CD4-positive, alpha-beta T cell treated with Interleukin-17A for 1 hour (primary cell): ENCODE measurements at places on chromosomes 13 and 19.
A peak's percentile ranks its signal among the peaks of the same experiment; 100 is the strongest.

- DNase-seq, result peak; percentile 67
Measured at GRCh38 chr13:74134777-74135325, 647 bp upstream of the KLF12 start.

DNA sequence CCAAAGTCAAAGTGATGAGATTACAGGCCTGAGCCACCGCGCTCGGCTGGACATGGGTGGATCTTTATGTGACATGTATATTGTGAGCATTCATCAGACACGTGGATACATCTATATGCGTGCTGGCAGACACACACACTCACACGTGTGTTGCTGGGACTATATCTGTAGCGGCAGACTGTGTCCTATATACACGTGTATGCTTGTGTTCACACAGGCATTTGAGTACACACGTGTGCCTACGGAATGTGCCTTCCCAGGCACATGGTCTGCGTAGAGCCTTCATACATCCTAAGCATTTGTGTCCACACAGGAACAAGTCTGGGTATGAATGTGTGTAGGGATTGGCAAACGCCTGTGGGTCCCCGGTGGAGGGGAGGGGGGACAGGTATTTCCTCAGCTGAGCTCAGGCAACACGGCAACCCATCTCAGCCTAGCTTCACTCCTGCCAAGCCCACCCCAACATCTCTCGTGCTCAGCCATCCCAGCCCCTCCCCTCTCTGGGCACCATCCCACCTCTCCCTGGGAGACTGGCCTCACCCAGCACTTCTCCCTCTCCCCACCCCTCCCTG is 2.6 kb downstream of the UNC13A start:
- no peak for DNase-seq

DNA sequence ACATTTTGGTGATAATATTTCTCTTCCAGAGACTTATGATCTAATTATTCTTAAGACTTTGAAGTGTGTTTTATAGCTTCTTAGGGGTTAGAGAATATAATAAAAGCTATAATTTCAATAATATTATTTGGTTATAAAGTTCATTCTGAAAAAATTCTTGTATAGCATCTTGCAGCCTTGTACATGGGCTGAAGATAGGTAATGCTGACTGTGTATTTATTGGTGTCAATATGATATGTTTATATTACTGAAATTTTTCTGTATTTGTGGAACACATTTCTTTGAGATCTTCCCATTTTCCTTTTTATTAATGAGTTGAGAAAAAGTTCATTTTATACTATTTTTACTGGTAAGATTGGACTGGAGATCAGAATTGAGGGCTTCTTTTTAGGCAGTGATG is 87.8 kb downstream of the TDRD3 start:
- DNase-seq, result no peak

DNA sequence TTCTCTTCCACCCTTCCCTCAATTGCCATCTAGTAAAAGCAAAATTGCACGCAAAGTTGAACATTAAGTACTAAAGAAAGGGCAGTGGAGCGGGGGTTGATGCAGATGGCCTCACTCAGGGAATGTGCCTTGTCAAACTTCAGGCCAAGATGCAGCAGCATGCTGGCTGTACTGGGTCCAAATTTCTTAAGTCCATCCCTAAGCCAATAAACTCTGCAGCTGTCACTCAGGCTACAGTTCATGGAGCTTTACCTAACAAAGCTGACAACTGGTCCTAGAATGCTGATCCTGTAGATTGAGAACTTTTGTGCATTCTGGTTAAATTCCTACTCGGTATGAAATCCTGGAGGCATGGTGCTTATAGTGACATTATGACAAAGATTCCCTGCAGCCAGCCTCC is 88.4 kb downstream of the FOXO1 start:
- DNase-seq, result no peak

GRCh38 chr13:68064001-68064770 is 834.0 kb upstream of the PCDH9 start:
- DNase-seq, result no peak

DNA sequence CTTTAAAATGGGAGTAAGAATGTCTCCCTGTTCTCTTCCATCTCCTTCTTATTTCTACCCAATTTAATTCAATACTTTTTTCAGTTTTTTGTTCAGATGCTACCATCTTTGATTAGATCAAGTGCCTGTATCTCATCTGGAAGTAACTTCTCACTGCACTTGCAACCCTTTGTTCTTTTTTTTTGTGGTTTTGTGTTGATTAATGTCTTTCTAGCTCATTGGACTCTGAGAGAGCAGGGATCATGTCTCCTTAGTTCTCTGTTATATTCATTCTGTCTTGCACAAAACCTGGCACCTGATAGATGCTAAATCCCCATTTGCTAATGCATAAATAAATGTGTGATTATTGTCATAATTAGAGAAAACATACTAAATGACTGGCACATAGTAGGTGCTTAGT is 834 bp upstream of the ITGBL1 start:
- DNase-seq, result no peak

DNA sequence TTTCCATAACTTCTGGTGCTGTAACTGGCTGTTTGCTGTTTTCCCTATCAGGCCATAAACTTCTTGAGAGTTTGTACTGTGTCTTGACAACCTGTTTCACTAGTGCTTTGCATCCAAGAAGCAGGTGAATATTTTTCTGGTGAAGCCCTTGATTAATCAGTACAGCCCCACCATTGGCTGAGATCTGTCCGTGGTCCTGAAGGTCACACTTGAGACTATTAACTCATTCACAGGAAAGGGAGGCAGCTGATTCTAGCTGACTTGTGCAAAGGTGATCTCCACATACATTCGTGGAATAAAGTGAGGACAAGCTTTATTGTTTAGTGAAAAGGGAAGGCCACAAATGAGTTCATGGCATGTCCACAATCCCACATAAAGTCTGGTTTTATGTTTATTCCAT is 61.4 kb upstream of the ZNF835 start:
- DNase-seq, result no peak

GRCh38 chr13:22427066-22427465 is 753.7 kb upstream of the SGCG start:
- DNase-seq, result no peak

GRCh38 chr19:58549664-58550361 is 5.1 kb downstream of the CHMP2A start:
- DNase-seq, result no peak

- DNase-seq, result no peak
Measured at GRCh38 chr19:18500376-18500775, 21.5 kb downstream of the ELL start.

- no peak for DNase-seq
Measured at GRCh38 chr19:47419030-47419783, at the start of gene MEIS3. MEIS3 (minus strand) TSS chr19:47419527; CDS start chr19:47419081, 446 bp downstream.

- no peak for DNase-seq
Measured at GRCh38 chr19:4742723-4743646, 19.3 kb upstream of the DPP9 start.

DNA sequence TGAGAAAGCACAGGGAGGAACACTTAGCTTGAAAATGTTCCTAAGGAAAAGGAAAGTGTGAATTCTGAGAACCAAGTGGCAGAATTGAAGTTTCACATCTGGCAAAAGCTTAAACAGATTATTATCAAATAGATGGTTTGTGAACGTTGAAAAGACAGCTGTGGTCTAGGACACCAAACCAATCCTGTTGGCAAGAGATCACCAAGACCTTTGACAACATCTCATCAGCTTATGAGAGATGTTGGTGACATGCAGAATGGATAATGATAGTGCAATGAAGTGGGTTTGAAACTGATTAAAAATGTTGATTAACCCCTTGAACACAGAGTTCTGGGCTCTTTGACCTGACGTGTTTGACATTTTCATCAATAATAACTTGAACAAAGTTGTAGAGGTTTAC is 74.6 kb upstream of the GPR183 start:
- DNase-seq, result no peak

DNA sequence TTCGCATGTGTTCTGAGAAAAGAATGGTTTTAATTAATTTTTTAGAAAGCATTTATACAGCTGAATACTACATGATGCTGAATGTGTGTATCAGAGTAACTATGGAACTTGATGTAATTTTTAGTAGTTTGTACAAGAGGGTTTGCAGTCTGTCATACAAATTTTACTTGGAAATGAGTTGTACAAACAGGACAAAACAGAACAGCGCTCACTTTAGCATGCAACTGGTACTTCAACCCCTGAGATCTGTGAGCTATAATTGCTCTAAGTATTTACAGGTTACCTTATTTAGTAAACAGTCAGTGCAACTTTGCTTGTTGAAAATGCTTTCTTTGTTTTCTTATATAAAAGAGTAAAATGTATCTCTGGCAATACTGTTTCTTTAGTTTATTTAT is 706 bp downstream of the TNFRSF19 start:
- no peak for DNase-seq

GRCh38 chr13:25217023-25217885 is 45.2 kb upstream of the AMER2 start:
- no peak for DNase-seq

- DNase-seq, result no peak
Measured at GRCh38 chr13:99797691-99798090, 173.9 kb downstream of the ZIC5 start.

DNA sequence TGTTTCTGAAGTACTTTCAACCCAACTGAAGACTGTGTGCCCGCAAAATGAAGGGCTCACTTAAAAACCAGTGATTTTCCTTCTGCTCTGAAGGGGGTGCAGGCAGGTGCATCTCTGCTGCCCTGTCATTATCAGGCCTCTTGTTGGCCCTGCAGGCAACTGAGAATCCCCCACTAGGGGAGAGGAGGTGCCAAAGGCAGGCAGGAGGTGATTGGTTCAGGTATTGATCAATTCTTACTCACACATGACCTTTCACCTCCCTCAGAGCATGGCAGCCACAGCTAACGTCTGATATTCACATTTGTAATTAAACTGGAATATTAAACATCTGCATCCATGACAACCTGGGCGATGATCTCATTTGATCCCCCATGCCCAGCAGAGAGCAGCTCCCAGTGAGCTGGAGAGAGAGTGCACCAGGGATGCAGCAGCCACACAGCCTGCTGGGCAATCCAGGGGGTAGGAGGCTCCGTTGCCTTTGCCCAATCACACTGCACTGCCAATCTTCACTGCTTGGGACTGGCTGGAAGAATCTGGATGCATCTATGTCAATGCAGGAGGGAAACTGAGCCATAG is 267.9 kb upstream of the TSHZ3 start:
- DNase-seq, result no peak

- no peak for DNase-seq
Measured at GRCh38 chr19:39696387-39696786, 7.9 kb upstream of the LGALS14 start.

- DNase-seq, result no peak
Measured at GRCh38 chr13:113499936-113500335, 9.4 kb upstream of the DCUN1D2 start.

DNA sequence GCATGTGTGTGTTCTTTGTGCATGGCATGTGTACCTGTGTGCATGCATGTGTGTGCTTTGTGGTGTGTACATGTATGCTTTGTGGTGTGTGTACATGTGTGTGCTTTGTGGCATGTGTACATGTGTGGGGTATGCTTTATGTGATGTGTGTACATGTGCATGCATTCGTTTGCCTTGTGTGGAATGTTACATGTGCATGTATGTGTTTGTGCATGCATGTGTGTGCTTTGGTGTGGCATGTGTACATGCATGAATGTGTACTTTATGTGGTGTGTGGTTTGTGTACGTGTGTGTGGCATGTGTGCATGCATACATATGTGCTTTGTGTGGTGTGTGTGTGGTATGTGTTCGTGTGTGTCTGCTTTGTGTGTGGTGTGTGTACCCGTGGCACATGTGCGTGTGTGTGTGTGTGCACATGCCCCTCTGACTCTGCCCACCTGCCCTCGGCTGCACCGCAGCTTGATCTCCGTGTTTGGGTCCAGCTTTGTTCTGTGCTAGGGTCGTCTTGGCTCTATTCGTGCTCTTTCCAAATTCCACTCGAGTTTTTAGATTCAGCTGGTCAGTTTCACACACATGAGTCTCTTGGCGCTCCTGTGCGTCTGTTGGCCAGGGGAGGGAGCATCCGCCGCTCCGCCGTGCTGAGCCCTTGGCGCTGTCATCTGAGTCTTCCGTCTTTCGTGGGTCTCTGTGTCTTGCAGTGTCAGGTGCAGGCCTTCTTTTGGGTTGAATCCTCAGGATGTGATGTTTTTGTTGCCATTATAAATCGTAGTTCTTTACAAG is 46.5 kb upstream of the TFDP1 start:
- no peak for DNase-seq

GRCh38 chr19:22526661-22527272 is 104.6 kb upstream of the ZNF98 start:
- no peak for DNase-seq

GRCh38 chr13:101942038-101942437 is 459.8 kb downstream of the FGF14 start:
- DNase-seq, result peak; percentile 13

DNA sequence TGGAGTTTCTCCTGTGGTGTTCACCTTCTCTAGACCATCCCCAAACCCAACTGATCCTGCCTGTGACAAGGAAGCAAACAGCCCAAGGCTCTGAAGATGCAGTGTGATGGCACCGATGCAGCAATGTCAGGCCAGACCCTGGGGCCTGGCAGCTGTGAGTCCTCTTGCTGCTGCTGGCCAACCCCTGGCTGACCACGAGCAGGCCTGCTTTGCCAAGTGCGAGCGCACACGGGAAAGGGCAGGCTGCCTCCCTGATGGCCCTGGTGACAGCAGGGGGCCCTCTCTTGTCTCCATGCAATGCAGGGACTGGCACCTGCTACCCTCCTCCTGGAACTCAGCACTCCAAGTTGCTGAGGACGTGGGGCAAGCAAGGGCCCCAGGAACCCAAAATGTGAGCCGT is 5.4 kb upstream of the VSTM2B start:
- no peak for DNase-seq

- no peak for DNase-seq
Measured at GRCh38 chr19:1814391-1814790, 2.3 kb upstream of the ATP8B3 start.

- DNase-seq, result no peak
Measured at GRCh38 chr13:109673477-109673876, 112.9 kb downstream of the IRS2 start.

DNA sequence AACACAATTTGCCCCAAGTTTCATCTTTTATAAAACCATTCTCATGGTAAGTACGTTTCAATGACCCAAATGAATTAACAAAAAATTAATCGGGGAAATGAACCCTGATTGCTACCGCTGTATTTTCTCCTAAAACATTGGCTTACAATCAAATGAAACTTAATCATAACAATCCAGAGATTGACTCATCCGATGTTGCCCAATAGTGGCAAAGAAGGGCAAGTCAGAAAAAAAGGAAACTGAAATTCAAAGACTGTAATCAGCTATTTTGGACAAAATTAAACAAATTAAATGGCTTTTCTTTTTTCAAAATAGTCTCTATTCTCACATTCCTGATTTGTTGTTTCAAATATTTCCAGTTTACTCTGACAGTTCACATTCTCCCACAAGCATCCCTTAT is 3.9 kb upstream of the ACOD1 start:
- DNase-seq, result no peak
